ENCODE measurements at places on chromosomes 12 and 14. TPM values are rescaled to one million over a fixed set of nuclear protein-coding genes. Genes with fewer than 3 reads are reported as not detected.

DNA sequence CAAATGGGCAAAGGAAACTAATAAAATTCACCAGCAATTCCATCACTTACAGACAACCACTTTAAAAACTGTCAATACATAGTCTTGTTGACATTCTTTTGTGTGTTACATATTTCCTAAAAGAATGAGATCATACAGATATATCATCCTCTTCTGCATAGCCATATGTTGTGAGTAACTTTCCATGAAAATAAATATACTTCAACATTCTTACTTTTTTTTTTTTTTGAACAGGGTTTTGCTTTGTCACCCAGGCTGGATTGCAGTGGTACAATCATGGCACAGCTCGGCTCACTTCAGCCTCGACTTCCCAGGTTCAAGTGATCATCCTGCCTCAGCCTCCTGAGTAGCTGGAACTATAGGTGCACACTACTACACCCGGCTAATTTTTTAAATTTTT, 20.9 kb downstream of the ZC2HC1C start:
- DNase-seq, result no peak

DNA sequence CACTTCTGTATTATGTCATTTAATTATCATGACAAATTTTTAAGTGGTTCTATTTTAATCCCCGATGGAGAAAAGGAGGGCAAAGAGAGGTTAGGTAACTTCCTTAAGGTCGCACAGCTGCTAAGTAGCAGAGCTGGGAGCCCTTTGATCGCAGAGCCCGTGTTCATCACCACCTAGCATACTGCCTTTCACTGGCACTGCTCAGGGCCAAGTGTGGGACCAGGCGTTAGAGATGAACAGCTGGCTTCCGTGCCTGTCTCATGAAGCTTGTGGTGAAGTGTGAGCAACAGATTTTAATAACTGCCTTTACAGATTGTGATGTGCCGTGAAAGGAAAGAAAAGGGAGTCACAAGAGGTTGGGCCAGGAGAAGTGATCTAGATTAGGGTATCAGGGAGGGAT, 273.6 kb downstream of the AKAP6 start:
- no peak for DNase-seq

Gene ACRBP
- 2.1 TPM for polyA plus RNA-seq

Gene DACT1
- polyA plus RNA-seq, result 19.7 TPM

All from muscle of arm (tissue), 14 donors.